Stimulated activated CD4-positive, alpha-beta T cell treated with anti-CD3 and anti-CD28 coated beads, Interleukin-12 subunit alpha, Interleukin-12 subunit beta, amount 100 ng/mL, for 4 hours (primary cell): ENCODE measurements at places on chromosomes 3 and 15.
A peak's percentile ranks its signal among the peaks of the same experiment; 100 is the strongest.

GRCh38 chr3:117305681-117306080 lies 596.1 kb downstream of the TUSC7 start:
- DNase-seq = no peak

GRCh38 chr3:59605944-59606534 lies 556.2 kb upstream of the CFAP20DC start:
- no peak for DNase-seq

- no peak for DNase-seq
These were observed 219.1 kb downstream of the ZNF385D start for GRCh38 chr3:21531909-21532308.

DNA sequence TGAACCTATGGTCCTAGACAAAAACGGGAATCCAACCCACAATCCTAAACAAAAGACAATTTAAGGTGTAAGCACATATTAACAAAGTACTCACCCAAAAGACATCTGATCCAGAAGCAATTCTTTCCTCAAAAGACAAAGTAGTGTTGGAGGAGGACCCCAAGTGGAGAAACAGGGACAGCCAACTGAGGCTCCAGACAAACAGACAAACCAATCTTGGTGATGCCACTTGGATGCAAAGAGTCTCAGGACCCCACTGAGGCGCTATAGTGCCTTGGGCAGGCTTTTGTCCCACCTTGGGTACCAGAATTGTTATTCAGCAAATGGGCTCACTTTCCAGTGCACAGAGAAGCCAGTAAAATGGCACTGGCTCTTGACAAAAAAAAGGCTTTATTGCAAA lies 613.8 kb downstream of the DIPK2A start:
- no peak for DNase-seq

- peak; percentile 54 for DNase-seq
These were observed 3.8 kb upstream of the ACAD9 start for GRCh38 chr3:128875556-128876120.

GRCh38 chr3:152539191-152539764 lies 270.5 kb downstream of the MBNL1 start:
- no peak for DNase-seq

DNA sequence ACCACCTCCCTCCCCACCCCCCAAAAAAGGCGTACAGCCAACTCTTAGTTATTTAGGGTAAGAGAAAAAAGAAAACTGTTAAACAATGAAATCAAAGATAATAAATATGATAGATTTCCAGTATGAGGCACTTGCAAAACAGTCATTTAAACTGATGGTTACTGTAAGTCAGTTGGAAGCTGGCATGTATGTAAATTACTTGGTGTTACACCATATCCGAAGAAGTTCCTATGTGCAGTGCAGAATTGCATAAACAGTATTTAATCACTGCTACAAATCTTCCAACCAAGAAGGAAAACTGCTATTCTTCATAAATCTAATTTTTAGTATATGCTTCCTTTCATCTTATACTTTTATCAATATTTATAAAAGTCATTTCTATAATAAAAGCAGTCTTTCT lies 62.0 kb downstream of the LEO1 start:
- DNase-seq = no peak

GRCh38 chr15:39025881-39026280 lies 461.3 kb upstream of the RASGRP1 start:
- DNase-seq = no peak

DNA sequence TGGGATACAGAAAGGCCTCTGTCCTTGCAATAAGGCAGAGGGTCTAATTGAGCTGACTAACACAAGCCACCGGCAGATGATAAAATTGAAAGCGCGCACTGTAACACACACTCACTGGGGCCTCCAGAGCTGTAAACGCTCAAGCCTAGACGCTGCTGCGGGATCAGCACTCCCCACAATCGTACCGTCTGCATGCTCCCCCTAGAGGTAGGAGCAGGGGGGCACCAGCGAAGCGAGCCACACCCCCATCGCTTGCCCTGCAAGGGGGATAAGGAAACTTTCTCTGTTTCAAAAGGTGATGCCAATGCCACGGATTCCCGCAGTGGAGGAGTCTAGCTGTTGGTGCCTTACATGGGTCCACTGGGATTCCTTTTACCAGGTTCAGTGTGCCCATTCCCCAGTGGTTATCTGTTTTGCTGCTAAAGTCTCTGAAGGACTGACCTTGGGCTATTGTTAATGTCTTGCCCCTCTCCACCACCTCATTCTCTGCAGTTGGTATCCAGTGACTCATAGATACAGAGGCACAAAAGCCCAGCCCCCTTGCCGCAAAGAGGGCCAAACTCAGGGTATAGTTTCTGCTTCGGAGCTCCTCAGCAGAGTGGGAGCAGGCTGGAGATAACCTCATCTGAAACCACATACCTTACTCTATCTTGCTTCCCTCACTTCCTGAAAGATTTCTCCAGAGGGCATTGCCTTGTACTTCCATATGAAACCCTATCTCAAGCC lies 139.3 kb upstream of the KBTBD8 start:
- no peak for DNase-seq

- no peak for DNase-seq
These were observed 151.9 kb downstream of the RBPMS2 start for GRCh38 chr15:64623347-64623996.

DNA sequence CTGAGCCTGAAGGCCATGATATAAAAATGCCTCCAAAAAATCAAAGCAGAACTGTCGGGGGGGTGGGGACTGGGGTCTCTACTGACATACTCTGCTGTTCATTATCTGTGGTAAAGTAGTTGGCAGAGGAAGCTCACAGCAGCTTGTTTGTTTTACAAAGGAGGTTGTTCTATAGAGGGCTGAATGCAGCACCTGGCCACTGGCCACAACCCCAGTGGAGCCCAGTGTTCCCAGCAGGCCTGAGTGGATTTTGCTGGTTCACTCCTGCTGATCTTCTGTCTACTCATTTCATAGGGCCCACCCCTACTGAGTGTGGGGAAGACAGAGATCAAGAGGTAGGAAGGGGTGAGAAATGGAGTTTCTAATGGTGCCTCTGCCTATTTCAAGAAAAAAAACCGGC lies 125.5 kb downstream of the DIPK2A start:
- DNase-seq = no peak

- DNase-seq = no peak
These were observed 84.1 kb downstream of the CCNL1 start for GRCh38 chr3:157075693-157076420.

- DNase-seq = no peak
These were observed 34.6 kb downstream of the IGSF10 start for GRCh38 chr3:151426341-151426657.

- DNase-seq = no peak
These were observed 281.3 kb downstream of the EPHB1 start for GRCh38 chr3:135076341-135076740.

- no peak for DNase-seq
These were observed 15.8 kb upstream of the NFKBIZ start for GRCh38 chr3:101833446-101833974.

DNA sequence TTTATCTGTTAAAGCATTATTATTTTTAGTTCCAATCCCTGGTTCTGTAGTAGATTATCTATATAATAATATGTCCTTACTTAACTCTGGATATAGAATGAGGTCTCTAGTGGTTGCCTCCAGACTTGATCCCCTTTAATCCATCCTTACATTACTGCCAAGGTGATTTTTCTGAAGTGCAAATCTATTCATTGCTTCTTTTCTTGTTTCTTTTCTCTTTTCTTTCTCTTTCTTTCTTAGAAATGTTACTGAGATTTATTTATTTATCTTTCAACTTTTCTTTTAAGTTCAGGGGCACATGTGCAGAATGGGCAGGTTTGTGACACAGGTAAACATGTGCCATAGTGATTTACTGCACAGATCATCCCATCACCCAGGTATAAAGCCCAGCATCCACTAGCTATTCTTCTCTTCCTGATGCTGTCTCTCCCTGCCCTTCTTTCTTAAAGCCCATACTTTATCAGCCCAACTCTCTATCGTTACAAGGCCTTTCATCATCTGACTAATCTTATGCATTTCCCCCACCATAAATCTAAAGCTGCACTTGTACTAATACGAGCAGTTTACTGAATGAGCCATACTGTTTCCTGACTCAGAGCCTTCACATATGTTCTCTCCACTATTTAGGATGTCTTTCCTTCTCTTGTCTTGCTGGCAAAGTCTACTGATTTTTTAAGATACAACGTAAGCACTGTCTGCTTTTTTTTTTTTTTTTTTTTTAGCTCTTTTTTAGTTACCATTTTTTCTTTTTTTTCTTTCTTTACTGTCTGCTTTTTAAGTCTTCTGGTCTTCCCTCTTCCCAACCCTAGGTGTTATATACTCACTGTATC lies 4.6 kb downstream of the GLCE start:
- no peak for DNase-seq

DNA sequence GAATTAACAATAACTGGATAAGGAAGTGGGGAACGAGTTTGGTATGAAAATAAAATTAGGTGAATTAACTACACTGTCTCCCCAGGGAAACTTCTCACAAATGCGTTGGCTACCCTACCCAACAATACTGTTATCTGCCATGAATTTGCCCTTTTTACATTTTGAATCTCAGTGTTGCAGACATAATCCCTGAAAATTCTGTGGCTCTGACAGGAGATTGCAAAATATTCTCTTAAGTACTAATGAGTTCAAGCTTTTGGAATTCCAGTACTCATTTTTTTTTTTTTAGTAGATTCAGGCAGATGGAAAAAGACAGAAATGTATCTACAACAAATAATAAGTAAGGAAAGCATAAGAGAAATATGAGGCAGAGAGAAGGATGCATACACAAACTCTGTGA lies 332.6 kb downstream of the LSAMP start:
- DNase-seq = no peak

DNA sequence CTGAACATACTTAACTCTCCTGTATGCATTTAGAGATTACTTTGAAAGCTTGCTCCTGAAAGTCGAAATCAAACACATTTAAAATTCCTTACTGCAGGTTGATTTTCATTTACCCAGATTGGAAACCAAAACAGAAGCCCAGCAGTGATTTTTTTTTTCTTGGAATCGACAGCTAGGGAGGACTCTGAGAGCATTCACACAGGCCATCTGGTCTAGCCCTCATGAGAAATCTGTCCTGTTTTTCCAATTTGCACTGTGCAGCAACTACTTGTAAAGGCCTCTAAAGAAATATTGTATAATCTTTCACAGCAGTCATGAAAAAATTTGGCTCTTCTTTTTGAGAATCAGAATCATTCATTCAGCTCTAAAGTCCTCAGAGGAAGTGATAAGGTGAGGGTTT lies 179.2 kb downstream of the KCNAB1 start:
- DNase-seq = no peak

GRCh38 chr3:193730976-193731375 lies 138.0 kb downstream of the OPA1 start:
- DNase-seq = no peak

DNA sequence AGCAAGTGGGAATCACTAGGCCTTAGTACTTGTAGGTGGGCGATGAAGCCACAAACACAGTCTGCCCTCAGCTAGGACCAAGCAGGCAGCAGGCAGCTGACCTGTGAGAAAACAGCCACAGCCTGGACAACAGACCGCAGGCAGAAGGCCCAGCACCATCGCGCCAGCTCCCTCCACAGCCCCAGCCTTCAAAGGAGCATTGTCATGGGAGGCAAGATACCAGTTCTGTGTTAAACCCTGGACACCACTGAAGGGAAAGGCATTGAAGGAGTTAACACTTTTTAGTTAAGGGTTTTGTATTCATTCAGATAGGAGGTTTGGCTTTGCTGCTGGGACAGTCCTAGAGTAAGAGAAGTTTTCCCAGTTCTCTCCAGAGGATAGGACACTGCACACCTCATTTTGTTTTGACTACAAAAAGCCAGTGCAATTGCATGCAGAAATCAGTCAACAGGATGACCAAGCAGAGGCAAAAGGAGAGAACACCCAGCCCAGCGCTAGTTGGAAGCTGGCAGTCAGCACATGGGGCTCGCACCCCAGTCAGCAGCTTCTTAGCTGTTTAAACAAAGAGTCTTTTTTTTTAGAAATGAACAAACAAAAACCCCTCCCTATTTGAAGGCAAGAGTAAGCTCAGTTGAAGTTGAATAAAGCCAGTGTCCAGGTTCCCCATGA lies 286.1 kb upstream of the TPM1 start:
- no peak for DNase-seq

- DNase-seq = no peak
These were observed 115.4 kb downstream of the TCF12 start for GRCh38 chr15:57033715-57034439.

GRCh38 chr3:120064641-120065040 lies 29.6 kb downstream of the GSK3B start:
- no peak for DNase-seq
